Activated CD8-positive, alpha-beta T cell treated with anti-CD3 and anti-CD28 coated beads for 36 hours (primary cell): ENCODE measurements at places on chromosomes 2 and 18.

DNA sequence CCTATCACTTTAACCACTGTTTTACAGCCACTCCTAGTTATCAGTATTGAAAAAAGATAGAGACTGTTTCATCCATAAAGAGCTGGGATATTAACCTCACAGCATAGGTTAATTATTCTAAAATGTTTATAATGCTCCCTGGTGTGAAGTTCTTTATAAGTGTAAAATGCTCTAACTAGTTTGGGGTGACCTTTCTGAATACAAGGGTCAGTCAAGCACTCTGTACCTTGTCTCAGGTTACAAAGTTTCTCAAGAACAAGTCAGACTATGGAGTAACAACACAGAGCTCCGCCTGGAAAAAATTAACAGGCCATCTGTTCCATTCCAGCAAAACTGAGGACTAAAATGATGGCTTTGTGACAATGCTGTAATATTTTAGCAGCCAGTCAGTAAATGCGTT lies 107.4 kb downstream of the NOL4 start:
- no peak for DNase-seq

GRCh38 chr18:54805571-54806334 lies 22.5 kb upstream of the RAB27B start:
- DNase-seq, result no peak

DNA sequence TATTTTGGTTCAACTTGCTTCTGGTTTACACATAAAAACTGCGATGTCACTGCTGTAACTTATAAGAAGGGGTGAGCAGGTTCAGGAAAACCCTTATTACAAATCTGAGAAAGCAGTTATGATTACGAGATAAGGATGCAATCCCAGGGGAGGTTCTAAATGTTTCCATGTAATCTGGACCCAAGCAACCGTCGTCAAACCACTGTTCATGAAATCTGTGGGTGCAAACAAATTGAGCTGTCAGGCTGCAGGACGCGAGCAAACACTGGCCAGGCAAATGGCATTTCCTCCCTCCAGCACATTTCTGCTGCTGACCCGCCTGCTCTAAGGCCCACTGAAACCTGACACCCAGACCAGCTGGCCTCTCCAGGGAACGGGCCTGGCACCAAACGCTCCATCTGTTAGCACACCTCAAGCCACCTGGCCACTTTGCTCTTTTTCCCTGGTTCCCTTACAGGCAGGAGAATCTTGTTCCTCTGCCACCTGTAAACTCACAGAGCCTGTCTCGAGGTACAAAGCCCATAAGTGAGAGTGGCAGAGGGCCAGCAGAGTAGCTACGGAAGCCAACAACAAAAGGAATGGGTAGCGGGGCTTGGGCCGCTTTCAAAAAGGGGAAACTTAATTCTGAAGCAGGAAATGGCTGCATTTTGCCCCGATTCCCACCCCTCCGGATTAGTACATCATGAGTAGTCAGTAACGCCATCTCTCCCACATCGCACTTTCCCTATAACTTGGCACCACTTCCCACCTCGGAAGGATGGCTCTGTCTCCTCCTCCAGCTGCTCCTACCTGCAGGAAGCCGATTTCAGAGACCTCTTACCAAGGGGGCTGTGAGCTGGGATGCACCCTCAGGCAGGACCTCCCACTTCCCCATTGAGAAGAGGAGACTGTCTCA lies 26.5 kb downstream of the CRACDL start:
- no peak for DNase-seq

- DNase-seq, result no peak
Measured at GRCh38 chr2:72619626-72620025, 206.2 kb downstream of the EXOC6B start.

- DNase-seq, result no peak
Measured at GRCh38 chr18:35465329-35465728, 32.4 kb downstream of the INO80C start.

DNA sequence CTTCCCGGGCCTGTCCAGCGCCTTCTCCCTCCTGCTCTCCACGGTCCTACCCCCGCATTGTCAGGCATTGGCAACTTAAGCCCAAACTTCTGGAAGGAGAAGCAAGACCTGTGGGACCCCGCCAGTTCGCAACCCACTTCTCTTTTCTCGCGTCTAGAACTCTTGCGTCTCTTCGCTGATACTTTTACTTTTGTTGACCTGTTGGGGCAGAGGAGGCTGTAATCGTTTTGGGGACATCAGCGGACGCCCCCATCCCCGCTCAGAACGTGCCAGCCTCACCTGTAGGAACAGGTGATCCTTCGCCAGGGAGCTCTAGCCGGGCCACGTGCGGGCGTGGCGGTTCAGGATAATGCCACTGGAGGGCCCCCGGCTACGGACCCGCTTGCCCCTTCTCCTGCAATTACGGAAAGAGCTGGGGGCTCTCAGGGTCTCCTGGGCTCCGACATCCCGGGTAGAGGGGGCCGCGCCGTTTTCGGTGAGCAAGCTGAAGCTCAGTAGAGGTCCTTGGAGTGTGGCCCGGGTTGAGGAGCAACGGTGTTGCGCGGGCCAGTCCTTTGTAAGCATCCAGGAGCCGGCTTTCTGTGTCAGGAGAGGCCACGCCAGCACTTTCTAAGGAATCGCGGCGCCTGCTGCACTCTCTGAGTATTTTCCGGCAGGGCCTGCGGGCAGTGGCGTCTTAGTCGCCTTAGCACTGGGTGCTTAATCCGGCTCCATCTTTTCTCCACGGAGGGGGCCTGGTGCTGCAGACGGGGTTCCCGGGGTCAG lies 1.6 kb downstream of the MTCL1 start:
- peak; percentile 4 for DNase-seq

- no peak for DNase-seq
Measured at GRCh38 chr2:46284260-46284659, 12.9 kb upstream of the EPAS1 start.
